ENCODE measurements at places on chromosomes 7 and 10.

- DNase-seq = peak; percentile 6
These were observed 925.2 kb upstream of the GHITM start for GRCh38 chr10:83214136-83214535.

- DNase-seq = no peak
These were observed at the start of gene ASZ1 for GRCh38 chr7:117427258-117427701. Gene ASZ1 (minus strand): TSS chr7:117427493. CDS start chr7:117427460, 33 bp downstream.

DNA sequence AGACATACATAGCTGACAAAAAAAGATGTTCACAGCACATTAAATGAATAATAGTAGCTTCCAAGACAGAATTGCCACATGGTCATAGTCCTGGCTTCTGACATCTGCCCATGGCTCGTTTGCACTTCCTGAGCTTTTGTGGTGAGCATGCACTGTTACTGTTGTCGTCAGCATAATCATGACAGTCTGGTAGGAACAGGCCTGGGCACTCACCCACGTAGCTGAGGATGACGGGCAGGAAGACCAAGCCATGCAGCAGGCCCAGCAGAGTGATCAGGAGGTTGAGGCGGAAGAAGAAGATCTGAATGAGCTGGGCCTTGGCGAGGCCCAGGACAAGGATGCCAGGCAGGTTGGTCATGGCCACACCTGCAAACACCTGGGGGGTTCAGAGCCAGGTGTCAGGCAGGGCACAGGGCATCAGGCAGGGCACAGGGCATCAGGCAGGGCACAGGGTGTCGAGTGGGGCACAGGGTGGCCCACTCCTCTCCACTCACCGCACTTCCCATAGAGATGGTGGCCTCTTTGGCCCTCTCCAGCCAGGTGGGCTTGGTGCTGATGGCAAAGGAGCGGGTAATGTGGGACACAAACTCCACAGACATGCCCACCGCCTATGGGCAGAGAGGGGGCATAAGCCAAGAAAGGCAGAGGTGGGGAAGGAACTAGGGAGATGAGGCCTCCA, 25.3 kb upstream of the NUDCD3 start:
- no peak for DNase-seq

- no peak for DNase-seq
These were observed 239.3 kb downstream of the THSD7A start for GRCh38 chr7:11592699-11593098.

Data from eye (tissue), 1 donor.